Activated CD4-positive, alpha-beta T cell treated with anti-CD3 and anti-CD28 coated beads, Interleukin-10, Interleukin-2, amounts not matched to agents 100 ng/mL and 50 ng/mL, durations not matched to agents 16 hours and 8 hours (primary cell): ENCODE measurements at places on chromosomes 12 and 14.

- no peak for DNase-seq
Observed at GRCh38 chr12:104377514-104377812, 73.9 kb downstream of the EID3 start.

DNA sequence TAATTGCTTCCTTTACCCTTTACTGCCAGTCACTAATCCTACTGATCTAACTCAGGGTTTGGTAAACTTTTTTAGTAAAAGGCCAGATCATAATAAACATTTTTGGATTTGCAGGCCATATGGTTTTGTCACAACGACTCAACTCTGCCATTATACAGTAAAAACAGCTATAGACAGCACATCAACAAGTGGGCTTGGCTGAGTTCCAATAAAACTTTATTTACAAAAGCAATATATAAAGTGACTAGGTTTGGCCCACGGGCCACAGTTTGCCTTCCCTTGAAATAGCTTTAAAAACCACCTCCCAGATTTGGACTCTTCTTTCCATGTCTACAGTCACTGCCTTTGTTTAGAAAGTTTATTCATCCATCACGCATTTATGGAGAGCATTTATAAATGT lies 146.9 kb downstream of the NTF3 start:
- no peak for DNase-seq

GRCh38 chr12:101957252-101957959 lies 80.0 kb downstream of the DRAM1 start:
- DNase-seq: no peak

DNA sequence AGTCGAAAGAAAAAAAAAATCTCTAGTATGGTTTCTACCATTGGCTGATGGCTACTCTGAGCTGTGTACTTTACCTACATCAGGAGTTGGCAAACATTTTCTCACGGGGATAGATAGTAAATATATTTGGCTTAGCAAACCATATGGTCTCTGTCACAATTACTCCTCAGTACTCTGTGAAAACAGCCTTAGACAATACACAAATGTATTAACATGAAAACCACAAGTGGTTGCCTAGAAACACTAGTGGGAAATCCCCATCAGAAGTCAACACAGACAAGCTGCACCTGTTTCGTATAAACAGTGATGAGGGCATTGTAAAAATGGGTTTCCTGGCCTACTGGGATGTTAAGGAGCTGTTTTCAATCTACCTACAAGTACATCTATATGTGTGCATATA lies 84.6 kb upstream of the NAV3 start:
- DNase-seq: peak; percentile 4

DNA sequence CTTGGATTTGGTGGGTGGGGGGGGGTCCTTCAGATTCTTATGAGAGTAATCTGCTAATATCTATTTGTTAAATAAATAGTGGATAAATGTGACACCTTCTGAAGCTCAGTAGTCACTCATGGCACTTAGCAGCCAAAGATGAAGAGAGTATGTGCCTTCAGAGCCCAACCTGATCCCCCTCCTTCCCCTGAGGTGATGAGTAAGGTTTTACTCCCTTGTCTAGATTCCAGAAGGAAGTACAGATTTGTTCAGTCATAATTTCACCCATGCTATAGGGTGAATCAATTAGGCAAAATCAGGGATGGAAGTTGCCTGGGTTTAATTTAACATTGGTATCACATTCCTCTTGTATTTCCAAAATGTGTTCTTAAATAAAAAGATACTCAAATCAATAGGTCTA lies 340.3 kb upstream of the ATP2B1 start:
- DNase-seq: no peak

DNA sequence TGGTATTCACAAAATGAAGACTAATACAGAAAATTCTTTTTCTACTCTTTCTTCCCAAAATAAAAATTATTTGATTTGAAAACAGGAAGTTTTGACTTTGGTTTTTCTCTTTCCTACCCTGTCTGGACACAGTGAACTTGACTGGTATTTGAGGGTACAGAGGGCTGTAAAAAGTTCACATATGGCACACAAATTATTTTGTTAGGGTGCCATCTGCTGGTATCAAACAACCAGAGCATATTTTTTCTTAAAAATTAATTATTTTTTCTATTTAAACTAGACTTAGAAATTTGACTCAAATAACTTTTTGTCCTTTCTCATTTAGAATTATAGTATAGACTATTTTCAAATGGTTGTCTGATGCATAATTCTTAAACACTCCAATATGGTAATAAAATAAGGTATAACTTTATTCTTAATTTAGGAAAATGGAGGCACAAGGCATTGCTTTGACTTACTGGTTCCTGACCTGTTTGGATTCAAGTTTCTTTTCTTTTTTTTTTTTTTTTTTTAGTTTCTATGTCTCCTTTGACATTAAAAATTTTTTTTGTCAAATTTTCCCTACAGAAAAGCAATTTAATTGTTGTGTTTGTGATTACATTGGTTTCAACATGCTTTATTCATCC lies 390.6 kb downstream of the PRKD1 start:
- no peak for DNase-seq

- DNase-seq: peak; percentile 37
Observed at GRCh38 chr14:102831163-102831804, 54.0 kb downstream of the TRAF3 start.

- DNase-seq: no peak
Observed at GRCh38 chr14:41000350-41000749, 606.3 kb upstream of the LRFN5 start.
